ENCODE measurements at places on chromosomes 2 and 18. TPM values are rescaled to one million over a fixed set of nuclear protein-coding genes. Genes with fewer than 3 reads are reported as not detected.

Gene MARCO
- not detected for total RNA-seq

Gene DUSP2
- total RNA-seq = not detected

Gene SH2D6
- total RNA-seq = 0.07 TPM

Gene TMEM200C
- 1.4 TPM for total RNA-seq

Gene CNDP1
- not detected for total RNA-seq

Gene DPP4
- 0.49 TPM for total RNA-seq

Gene UCN
- total RNA-seq = 1.2 TPM

Gene ARHGAP15
- 5.9 TPM for total RNA-seq

Gene KIAA1328
- 11.5 TPM for total RNA-seq

Gene MATN3
- total RNA-seq = 1.7 TPM

Gene FBLN7
- total RNA-seq = 18.4 TPM

DNA sequence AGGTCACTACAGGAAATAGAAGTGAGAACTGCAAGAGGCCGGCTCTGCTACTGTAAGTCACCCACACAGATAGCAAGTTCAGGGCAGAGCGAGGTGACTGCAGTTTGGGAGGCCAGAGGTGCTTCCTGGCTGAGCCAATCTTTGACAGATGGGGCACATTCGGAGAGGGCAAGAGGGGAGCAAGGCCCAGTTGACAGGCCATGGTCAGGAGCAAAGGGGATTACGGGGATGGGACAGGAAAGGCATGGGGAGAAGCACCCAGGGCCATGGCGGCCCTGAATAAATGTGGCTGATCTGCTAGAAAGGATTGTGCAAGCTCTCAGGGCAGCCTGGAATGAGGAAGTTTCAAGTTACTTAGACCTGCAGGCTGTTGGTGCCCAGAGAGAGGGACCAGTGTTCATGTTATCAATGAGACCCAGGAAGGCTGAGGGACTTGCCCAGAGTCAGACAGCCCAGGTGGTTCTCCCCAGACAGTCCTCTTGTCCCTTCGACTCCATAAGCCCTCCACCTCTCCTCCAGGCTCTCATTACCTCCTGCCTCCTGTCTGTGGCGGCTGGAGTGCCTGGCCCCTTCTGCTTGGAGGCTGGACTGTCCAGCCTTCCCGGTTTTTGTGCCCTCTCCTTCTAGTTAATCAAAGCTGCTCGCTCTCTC is 123.3 kb downstream of the CTIF start:
- peak; percentile 29 for DNase-seq
- no peaks in the 10 kb centered on the region for H3K36me3 ChIP-seq
- H3K4me1 ChIP-seq = peaks cover 5% of the 10 kb centered on the region
- H3K27ac ChIP-seq = no peak overlapping the region
- H3K27me3 ChIP-seq = no peaks in the 10 kb centered on the region

DNA sequence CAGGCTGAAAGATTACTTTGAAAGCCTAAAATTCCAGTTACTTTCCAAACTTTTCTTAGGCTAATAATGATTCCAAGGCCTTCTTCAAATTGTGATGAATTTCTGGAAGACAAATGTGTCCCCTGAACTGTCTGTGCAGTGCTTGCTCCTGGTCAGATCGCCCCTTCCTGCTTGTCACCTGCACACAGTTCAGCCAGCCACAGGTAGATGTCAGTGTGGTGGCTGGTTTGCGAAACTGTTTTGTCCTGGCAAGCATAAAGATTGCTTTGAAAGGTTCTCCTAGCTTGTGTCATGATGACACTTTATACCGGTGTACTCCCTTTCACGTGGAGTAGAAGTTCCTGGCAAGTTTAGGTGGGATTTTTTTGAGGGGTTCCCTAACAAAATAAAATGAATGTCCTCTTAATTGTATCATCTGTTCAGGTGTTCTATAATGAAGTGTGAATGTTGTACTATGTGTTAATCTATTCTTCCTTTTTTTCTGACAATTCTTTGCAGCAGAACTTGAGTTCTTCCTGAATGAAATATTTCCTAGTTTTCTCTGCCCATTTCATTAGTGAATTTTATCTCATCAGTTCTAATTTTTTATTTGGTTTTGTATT is 298.8 kb downstream of the ZNF407 start:
- H3K4me3 ChIP-seq = no peak overlapping the region
- no peaks in the 10 kb centered on the region for H3K36me3 ChIP-seq
- peak; percentile 66 for DNase-seq
- H3K4me1 ChIP-seq = no peaks in the 10 kb centered on the region

GRCh38 chr2:140063356-140063755 is 1283.2 kb upstream of the NXPH2 start:
- no peaks in the 10 kb centered on the region for H3K4me1 ChIP-seq
- no peaks in the 10 kb centered on the region for H3K36me3 ChIP-seq
- H3K4me3 ChIP-seq = no peak overlapping the region

DNA sequence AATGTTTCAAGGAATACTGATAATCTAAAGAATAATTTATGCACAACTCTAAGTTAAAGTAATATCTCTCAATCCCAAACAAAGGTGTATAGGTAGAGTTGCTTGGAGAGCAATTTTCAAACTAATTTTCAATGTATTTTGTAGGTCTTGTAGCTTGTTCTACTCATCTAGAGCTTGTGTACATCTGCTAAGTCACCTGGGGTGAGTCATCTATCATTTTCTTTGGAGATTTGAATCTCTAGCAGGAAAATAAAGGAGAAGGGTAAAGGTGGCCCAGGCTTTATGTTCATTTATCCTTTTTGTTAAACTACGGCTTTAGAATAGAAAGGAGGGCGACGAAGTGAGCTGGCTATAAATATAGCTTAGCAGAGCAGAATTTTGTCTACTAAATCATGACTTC is 76.8 kb upstream of the THUMPD2 start:
- no peak for DNase-seq
- no peaks in the 10 kb centered on the region for H3K27me3 ChIP-seq
- H3K4me1 ChIP-seq = no peaks in the 10 kb centered on the region

- H3K36me3 ChIP-seq = no peaks in the 10 kb centered on the region
- DNase-seq = no peak
- no peak overlapping the region for H3K27ac ChIP-seq
- no peaks in the 10 kb centered on the region for H3K27me3 ChIP-seq
- no peak overlapping the region for H3K4me3 ChIP-seq
- peaks cover 21% of the 10 kb centered on the region for H3K4me1 ChIP-seq
These were observed 87.0 kb upstream of the REV1 start for GRCh38 chr2:99576775-99577174.

DNA sequence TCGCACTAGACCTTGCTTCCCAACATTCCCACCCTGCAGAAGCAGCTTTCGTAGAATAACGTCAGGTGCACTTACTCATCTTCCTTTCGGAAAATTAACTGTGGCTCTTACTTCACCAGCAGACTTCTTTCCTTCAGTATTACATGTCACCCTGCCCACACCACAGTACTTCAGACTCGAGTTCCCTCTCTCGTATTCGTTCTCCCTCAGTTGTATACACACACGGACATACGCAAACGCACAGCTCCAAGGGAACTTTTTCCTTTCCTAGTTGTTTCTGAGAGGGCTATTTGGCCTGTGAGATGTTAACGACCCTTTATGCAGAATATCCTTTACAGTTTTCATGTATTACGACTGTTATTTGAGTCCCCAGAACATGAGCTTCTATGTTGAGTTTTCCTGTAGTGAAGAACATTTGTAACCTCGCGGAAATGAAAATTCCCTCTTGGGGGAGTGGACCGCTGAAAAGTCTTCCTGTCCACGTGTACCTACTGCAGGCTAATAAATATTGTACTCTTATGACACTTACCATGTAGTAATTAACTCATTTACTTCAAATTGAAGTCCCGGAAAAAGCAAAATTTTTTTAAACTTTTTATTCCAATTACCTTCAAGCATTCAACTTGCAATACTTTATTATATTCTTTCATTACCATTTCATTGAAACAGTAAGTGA is 908 bp downstream of the ERLEC1 start:
- no peaks in the 10 kb centered on the region for H3K36me3 ChIP-seq
- peak overlapping the region; percentile 18 for H3K27ac ChIP-seq
- no peaks in the 10 kb centered on the region for H3K27me3 ChIP-seq

GRCh38 chr18:22417496-22418188 is at the start of gene CTAGE1:
CTAGE1 (minus strand) TSS chr18:22417915; CDS start chr18:22417811, 104 bp downstream.
- no peak within 1 kb of the TSS for H3K4me3 ChIP-seq
- H3K4me1 ChIP-seq = no peaks in the 10 kb centered on the region
- peak; percentile 38 for DNase-seq

DNA sequence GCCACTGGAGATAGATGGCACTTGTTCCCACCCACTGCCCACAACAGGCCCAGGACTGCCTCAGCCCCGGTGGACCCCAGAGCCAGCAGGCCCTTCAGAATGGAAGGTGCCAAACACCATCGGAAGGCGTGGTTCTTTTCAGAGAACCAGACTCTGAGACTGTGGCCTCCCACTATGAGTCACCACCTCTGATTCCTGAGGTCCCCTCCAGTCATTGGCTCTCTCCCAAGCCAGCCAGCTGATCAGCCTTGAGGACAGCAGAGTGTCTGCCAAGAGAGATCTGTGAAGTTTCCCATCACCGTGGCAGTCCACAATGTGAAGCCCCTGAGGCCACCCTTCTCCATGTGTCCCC is 10.4 kb upstream of the MAP3K2 start:
- H3K27me3 ChIP-seq = no peaks in the 10 kb centered on the region
- no peaks in the 10 kb centered on the region for H3K36me3 ChIP-seq
- H3K4me1 ChIP-seq = no peaks in the 10 kb centered on the region
- no peak overlapping the region for H3K27ac ChIP-seq
- no peak overlapping the region for H3K4me3 ChIP-seq

DNA sequence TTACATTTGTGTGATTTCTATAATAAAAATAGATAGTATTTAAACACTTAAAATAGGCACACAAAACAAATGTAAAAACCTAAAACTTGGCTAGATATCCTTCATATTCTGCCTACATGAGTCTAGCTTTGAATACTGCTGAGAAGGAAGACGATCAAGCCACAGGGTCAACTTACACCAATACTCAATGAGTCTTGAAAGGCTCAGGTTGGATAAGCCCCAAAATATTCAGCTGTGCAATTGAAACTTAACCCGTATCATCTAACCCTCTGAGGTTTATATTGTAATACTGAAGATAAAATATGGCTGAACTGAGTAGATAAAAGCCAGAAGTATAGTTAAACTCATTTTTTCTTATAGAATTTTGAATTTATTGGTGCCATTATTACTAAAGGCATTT is 313.0 kb upstream of the NRXN1 start:
- no peaks in the 10 kb centered on the region for H3K4me1 ChIP-seq
- H3K36me3 ChIP-seq = no peaks in the 10 kb centered on the region
- no peak overlapping the region for H3K4me3 ChIP-seq
- no peak overlapping the region for H3K27ac ChIP-seq
- no peak for DNase-seq

DNA sequence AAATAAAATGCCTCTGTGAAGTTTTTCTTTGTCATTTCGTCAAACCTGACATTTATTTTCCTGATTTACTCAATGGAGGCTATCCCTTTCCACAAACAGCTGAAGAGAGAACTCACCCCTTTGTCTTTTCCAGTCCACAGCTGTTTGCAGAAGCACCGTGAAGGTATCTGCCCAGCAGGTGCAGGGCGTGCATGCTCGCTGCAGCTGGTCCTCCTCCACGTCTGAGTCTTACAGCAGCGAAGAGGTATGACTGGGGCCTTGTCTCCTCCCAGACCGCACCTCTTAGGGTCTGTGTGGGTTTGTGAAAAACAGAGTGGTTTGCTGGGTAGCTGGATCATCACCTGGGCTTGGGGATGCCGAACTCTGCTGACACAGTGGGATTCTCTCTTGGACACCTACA is 9.7 kb downstream of the SPP2 start:
- no peak overlapping the region for H3K4me3 ChIP-seq
- no peaks in the 10 kb centered on the region for H3K36me3 ChIP-seq
- no peaks in the 10 kb centered on the region for H3K4me1 ChIP-seq
- DNase-seq = no peak
- no peak overlapping the region for H3K27ac ChIP-seq
- H3K27me3 ChIP-seq = no peaks in the 10 kb centered on the region

DNA sequence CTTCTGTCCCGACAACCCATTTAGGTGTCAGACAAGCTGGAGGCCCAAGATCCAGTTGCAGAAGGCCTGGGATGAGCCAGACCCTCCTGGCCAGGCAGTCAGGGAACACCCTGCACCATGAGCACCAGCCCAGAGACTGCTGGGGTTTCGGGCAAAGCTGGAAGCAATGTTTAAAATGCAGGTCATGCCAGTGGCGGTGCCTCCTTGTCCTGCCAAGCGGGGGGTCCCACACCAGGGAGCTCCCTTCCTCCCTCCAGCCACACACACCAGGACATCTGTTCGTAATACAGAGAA is 230.2 kb downstream of the ATAD2B start:
- DNase-seq = no peak
- no peaks in the 10 kb centered on the region for H3K36me3 ChIP-seq
- H3K4me3 ChIP-seq = no peak overlapping the region

DNA sequence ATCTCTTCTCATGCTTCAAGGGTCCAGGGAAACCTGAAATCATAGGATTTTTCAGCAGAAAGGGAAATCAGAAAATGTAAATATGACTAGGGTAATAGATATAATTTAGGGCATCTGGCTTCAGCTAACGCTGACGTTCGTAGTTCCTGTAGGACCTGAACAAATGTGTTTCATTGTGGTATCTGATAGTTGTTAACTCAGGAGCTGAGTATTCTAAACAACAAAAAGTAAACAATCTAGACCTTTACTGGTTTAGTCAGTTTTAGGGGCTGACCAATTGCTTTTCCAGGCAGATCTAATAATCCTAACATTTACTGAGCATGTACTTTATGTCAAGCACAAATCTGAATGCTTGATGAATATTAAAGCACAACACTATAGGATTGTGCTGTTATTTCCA is 114.8 kb downstream of the GALNT1 start:
- no peak overlapping the region for H3K27ac ChIP-seq
- H3K4me3 ChIP-seq = no peak overlapping the region
- DNase-seq = no peak
- H3K4me1 ChIP-seq = no peaks in the 10 kb centered on the region
- H3K27me3 ChIP-seq = no peaks in the 10 kb centered on the region

DNA sequence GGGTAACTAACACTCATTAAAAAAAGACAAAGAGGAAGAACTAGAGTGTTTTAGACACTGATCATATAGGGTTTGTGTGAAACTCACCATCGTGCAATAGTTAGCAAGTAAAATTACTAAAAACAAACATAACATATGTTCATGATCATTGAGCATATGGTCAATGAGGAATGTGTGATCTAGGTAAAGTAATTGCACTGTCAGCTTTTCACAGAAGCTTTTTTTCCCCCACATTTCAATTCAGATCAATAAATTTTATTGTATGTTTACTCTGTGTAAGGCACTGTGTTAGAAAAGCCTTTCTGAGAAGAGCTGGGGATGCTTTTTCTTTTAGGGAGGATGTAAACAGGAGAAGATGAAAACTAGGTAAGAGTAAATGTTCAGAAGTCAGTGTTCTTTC is 348.2 kb downstream of the LRP1B start:
- no peaks in the 10 kb centered on the region for H3K36me3 ChIP-seq
- no peaks in the 10 kb centered on the region for H3K27me3 ChIP-seq
- H3K4me3 ChIP-seq = no peak overlapping the region
- no peak overlapping the region for H3K27ac ChIP-seq
- DNase-seq = no peak

GRCh38 chr2:38797953-38798352 is 19.9 kb downstream of the GEMIN6 start:
- H3K27ac ChIP-seq = no peak overlapping the region
- DNase-seq = no peak
- no peaks in the 10 kb centered on the region for H3K36me3 ChIP-seq

Data from neural progenitor cell (in vitro differentiated cells).